C1 segment of cervical spinal cord (tissue), 14 donors: ENCODE measurements at places on chromosomes 2 and 18.

- DNase-seq: no peak
Observed at GRCh38 chr2:229363185-229363814, 92.2 kb upstream of the PID1 start.

- no peak for DNase-seq
Observed at GRCh38 chr2:100554798-100555407, 7.9 kb upstream of the PDCL3 start.

GRCh38 chr2:231335591-231335990 lies 59.9 kb upstream of the B3GNT7 start:
- no peak for DNase-seq

DNA sequence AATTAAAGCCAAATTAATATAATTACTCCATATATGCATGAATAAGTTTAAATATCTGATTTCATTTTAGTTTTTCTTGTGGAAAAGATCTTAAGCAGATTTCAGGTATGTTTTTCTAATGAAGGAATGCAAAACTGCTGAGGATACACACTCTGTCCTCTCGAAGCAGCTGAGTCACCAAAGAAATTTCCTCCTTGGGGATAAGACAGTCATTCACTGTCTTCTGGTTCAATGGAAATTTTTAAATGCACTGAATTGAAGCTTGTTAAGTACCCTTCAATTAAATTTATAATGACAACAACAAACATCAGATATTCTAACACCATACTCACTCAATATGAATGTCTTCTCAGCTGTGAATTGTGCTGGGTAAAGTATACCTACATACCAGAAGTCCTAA lies 101.5 kb upstream of the DNER start:
- DNase-seq: no peak

DNA sequence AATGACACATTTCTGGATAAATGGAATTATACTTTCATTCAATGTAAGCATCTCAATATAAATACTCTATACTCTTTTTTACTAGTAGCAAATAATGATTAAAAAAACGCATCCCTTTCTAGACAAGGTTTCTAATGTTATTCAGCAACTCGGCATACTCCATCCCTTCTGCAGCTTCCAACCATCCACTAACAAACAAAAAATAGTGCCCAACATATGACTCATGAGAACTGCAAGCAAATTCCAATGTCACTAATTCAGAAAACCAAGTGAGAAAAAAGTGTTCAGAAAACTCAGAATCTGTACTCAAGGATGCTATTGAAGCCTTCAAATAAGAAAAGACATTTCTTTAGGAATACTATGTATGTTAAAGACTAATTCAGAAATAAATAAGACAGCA lies 140.0 kb downstream of the BAZ2B start:
- DNase-seq: no peak

DNA sequence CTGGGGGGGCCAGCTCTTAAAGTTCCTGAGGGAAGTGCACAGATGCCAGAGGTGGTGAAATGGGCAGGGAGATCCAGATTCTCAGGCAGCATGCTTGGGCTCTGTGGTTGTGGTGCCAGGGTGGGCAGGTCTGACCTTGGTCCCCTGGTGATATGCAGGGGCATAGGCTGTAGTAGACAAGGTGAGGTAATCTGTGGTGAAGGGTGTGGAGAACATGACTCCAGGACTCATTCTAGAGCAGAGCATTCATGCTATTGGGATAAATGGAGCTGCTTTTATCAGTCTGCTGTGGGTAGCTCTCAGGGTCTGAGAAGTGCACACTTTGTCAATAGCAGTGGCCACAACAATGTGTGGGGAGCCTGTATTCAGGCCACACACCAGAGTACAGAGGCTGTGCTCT lies 16.9 kb downstream of the ACVR1C start:
- no peak for DNase-seq

GRCh38 chr2:240687741-240688552 lies 3.7 kb upstream of the AQP12A start:
- DNase-seq: no peak

GRCh38 chr18:28961669-28962228 lies 784.8 kb upstream of the CDH2 start:
- DNase-seq: no peak

- DNase-seq: peak; percentile 80
Observed at GRCh38 chr18:38297910-38298309, 732.3 kb upstream of the CELF4 start.

GRCh38 chr18:63528863-63529492 lies 13.2 kb upstream of the SERPINB12 start:
- DNase-seq: no peak

GRCh38 chr2:71358931-71359671 lies 27.5 kb downstream of the ZNF638 start:
- no peak for DNase-seq

DNA sequence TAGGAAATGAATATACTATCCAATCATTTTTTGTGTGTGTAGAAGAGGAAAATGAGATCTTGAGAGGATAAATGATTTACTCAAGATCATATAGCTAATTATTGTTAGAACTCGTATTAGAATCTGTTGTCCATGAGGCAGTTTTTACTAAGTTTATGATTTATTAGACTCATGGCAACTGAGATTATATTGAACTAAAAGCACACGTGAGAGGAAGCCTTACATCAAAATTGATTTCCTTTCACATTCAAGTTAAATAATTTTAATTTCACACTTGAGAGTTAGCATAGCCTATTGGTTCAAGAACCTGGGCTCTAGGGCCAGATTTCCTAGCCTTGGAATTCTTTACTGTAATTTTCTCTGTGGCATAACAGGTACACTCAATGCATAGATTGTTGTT lies 552.3 kb downstream of the ERBB4 start:
- DNase-seq: no peak

DNA sequence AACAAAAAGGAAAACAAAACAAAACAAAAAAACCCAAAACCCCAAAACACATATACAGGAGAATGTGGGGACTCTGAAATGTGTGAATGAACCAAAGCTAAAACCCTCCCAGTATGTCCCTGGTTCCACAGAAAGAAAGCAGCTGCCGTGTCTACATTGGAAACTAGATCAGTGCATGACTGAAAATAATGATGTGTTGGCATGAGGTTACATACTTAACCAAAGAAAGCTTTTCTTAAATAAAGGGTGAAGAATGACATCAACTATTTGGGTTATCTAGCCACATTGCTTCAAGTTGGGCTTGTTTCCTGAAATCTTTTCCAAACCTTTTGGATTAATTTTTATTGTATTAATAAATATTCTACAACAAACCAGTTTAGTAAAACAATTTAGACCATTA lies 91.9 kb upstream of the FN1 start:
- no peak for DNase-seq

GRCh38 chr2:157440404-157441071 lies 3.4 kb downstream of the CYTIP start:
- no peak for DNase-seq

DNA sequence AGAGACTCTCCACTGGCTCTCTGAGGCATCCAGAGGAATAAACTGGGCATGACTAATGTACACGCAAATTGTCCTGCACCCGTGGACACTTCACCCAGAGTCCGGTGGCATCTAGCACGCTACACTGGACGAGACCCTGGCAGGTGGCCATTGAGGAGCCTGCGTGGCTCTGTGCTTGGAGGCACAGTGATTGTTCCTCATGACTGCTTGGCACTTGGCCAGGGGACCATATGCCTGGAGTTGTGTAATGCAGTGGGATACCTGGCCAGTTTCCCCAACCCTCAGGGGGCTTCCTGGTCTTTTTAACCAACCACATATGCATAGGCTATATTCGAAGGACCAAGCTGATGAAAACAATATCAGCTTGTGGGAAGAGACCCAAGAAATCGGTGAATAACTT lies 66.6 kb downstream of the MTCL1 start:
- DNase-seq: no peak

DNA sequence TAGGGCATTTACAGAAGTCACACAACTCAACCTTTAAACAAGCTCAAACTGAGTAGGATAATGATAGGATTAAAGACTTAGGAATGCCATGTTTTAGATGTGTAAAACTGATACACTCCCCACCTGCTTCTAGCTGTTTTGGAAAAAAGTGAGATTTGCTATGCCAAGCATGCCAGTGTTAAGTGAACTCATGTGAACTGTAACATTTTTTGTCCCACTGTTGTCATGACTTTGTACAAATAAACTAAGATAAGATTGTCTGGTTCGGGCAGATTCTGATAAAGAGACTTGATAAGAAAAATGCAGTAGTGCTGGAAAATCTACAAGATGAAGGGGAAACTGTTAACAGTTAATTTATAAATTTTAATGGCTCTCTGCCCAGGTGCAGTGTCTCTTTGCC lies 66.5 kb downstream of the GLS start:
- DNase-seq: no peak

- no peak for DNase-seq
Observed at GRCh38 chr18:80097201-80097600, 11.9 kb upstream of the ADNP2 start.

- no peak for DNase-seq
Observed at GRCh38 chr2:176175709-176176607, 12.5 kb upstream of the HOXD1 start.

DNA sequence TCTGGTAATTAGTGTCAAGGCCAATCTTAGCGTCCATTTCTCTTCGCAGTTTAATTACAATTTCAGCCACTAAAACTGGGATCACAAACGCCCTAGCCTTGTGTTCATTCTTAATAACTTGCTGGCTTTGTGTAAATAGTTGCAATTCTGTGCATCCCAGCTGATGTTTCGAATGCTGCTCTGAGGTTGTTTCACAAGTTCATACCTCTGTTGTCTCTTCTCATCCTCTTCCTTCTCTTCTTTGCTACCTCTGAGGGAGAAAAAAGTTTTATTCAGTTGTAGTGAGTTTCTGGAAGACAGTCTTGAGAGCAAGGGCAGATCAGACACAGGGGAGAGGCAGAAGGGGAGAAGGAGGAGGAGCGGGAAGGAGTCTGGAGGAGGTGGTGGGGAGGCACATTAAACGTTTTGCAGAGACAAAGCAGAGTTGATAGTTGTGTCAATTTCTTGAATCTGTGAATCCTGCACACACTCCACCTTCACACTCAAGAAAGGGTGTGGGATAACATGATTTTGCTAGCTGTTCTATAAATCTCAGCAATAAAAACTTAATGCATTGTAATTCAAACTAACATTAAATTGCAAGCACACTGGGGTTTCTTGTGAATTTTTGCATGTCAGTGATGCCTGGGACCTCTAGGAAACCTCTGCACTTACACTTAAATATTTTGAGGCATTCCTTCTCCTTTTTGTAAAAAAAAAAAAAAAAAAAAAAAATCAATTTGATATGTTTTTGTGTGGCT lies 6.8 kb downstream of the MEIS1 start:
- DNase-seq: no peak

DNA sequence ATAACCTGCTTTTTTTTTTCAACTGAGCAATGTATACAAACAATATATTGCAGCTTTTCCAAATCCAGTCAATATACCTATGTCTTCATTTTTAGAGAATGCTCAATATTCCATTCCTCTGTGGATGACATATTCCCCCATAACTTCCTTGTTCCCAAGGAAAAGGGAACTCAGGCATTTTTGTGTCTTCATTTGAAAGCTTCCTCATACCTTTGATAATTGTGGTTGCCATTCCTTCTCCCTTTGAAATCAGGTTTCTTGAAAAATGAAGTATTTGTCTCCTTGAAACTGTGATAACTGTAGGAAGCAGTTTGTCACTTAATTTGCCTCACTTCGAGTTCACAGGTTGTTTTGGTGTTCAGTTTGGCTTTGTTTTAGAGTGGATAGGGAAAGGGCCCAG lies 13.5 kb downstream of the ELAC1 start:
- no peak for DNase-seq

DNA sequence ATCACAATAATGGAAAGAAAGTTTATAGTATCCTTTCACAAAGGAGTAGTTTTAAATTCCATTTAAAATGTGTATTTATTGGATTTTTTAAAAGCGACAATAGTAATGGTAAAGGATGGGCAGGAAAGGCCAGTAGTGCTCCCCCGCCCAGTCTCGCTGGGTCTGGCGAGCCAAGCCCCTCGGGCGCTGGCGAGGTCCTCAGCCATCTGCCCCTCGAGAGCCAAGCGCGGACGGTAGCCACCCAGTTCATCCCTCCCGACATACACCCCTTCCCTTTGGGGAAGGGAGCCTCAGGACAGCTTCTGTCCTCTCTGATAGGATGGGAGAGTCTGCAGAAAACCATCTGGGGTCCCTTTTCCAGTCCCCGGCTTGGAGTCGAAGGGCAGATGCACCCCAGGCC lies 45.2 kb downstream of the BOLA3 start:
- DNase-seq: no peak

DNA sequence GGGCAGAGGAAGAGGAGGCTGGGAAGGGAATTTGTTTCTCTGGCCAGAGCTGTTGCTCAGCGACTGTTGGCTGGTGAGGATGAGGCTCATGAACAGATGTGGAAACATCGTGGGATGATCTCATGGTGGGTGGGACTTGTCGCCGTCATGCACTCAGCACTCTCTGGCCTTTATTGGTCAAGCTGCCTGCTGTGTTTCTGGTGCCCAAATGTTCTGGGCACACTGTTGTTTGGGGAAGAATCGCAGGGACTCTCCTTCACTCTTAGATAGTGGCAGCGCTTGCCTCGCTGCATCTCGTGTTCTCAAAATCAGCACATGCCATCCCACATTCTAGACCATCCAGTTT lies 145.6 kb downstream of the AGAP1 start:
- no peak for DNase-seq

DNA sequence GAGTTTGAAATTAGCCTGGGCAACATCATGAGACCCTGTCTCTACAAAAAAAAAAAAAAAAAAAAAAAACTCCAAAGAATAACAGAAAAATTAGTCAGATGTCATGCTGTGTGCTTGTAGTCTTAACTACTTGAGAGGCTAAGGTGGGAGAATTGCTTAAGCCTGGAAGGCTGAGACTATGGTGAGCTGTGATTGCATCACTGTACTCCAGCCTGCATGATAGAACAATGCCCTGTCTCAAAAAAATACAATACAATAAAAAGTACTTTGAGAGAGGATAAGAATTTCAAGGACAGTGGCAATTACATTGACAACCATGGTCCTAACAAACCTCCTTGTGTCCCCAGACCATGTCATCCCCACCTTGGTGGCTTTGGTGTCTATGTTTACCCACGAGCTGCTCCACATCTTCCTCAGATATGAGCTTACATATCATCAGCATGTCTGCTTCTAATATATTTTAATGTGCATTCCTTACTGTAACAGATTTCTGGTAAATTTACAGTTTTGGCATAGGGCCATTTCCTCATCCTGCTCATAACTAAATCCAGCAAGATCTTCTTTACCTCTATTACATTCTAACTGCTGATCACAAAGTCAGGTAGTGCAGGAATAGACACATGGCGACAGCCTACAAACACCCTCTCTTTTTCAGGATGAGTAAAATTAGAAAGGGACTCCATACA lies 437.7 kb upstream of the HNRNPA3 start:
- no peak for DNase-seq

DNA sequence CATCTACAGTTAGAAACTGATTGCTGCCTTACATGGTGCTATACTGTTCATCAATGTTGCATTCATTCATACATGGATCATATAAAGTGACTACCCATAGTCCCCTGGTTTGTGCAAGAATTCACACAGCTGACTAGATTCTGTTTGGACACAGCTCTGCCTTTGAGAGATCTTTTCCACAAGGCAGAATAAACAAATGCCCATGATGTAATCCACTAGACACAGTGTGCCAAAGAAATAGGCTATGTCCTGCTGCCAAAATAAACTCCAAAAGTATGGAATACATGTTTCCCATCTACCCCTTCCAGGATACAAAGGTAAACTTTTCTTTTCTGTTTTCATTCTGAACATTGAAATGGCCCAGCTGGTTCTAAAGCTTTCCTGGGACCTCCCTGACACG lies 269.4 kb upstream of the CHAC2 start:
- no peak for DNase-seq

GRCh38 chr2:8491296-8492027 lies 190.4 kb upstream of the ID2 start:
- DNase-seq: no peak
